ENCODE measurements at places on chromosomes 4 and X.

- DNase-seq: no peak
Measured at GRCh38 chrX:46693149-46693548, 65.8 kb downstream of the SLC9A7 start.

DNA sequence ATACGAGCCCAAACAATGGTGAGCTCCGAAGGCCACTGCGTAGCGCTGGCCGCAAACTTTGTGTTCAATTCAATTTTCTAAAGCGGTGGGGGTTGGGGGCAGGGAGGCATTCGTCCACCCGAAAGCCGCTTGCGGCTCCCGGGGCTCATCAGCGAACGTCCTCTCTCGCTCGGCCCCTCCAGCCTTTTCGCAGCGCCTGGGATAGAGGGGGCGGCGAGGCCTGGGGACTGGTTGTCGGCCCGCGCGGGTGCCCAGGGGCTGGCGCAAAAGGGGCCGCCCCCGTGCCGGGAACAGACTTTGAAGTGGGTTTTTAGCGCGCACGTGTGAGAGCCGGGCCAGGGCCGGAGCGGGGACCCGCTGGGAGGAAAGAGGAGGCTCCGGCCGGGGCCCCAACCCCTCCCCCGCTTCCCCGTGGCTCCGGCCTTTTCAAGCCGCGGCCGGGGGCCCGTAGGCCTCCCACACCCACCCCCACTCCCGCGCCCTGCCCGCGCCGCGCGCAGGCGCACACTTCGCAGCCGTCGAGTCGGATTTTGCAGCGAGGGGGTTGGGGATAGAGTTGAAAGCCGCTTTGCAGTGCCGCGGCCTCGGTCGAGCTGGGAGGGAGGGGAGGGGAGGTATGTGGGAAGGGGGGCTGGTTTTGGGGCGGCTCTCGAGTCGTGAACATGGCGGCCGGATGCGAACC is 8.3 kb downstream of the ZIC3 start:
- no peak for DNase-seq

DNA sequence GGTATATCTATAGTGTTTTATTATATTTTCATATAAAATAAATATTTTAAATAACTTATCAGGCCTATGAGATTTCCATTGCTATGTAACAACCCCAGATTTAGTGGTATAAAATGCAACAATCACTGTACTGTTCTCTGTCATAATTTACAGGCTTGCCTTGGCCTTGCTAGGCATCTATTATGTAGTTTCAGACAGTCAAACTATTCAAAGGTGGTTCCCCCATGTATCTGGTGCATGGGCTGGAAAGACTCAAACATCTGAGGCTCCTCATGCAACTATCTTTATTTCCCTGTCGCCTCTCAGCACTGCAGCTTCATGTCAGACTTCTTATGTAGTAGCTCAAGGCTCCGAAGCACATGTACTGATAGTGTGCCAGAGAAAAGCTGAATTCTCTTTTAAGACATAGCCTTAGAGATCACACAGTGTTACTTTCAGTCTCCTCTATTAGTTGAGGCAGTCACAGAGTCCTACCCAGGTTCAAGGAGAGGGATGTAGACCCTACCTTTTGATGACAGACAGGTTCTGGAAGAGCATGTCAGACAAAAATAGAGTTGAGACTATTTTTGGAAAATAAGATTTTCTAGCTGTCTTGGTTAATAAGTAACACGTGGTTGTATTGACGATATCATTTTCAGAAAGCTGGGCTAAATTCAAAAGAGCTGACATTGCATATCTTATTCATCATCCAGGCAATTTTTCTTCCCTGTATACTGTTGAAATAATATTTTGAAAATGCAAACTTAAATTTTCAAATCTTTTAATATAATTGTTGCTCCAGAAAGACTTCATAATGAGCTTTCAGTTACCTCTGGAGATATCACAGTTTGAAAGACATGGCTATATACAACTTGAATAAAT is 19.4 kb downstream of the MTTP start:
- no peak for DNase-seq

GRCh38 chrX:116317409-116317808 is 119.0 kb upstream of the SLC6A14 start:
- DNase-seq: no peak

DNA sequence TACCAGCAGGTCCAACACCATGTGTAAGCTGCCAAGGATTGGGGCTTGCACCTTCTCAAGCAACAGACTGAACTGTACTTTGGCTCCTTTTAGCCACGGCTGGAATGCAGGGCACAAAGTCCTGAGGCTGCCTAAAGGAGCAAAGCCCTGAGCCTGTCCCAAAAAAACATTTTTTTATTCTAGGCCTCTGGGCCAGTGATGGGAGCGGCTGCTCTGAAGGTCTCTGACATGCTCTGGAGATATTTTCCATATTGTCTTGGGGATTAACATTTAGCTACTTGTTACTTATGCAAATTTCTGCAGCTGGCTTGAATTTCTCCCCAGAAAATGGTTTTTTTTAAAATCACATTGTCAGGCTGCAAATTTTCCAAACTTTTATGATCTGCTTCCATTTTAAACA is 885.3 kb downstream of the GLUD2 start:
- DNase-seq: no peak

GRCh38 chr4:44629280-44629866 is 22.1 kb downstream of the YIPF7 start:
- peak; percentile 36 for DNase-seq

DNA sequence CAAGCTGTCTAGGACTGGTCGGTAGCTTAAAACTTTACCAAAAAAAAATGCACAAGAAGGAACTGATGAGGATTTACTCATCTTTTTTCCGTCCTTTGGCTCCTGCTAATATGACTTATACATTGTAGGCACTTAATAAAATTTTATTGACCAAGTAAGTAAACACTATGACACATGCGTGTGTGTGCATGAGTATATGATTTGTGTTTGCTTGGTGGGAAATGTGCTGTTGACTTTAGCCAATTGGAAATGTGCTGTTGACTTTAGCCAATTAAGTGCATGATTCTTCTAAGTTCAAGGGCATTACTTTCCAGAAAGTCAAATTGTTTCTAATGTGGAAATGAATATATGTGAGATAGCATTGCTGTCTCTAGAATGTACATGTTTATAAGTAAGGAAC is 78.3 kb downstream of the FIP1L1 start:
- DNase-seq: no peak

- DNase-seq: peak; percentile 14
Measured at GRCh38 chr4:56655209-56655626, 25.9 kb downstream of the HOPX start.

DNA sequence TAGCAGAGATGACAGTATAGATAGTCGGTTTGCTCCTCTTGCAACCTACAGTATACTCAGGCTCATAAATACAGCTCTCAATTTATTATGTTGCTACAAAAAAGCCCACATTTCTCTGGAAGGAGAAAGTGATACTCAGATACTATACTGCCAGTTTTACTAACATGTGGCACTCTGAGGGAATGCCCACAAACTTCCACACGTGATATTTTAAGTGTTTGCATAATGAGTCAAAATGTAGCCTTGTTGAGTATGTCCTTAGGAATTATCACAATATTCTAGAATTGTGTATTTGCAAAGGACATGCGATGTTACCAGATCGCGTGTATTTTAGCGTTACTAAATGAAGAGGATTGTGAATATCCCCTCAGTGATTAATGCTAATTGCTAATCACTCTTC is 929.1 kb downstream of the STIM2 start:
- DNase-seq: no peak

DNA sequence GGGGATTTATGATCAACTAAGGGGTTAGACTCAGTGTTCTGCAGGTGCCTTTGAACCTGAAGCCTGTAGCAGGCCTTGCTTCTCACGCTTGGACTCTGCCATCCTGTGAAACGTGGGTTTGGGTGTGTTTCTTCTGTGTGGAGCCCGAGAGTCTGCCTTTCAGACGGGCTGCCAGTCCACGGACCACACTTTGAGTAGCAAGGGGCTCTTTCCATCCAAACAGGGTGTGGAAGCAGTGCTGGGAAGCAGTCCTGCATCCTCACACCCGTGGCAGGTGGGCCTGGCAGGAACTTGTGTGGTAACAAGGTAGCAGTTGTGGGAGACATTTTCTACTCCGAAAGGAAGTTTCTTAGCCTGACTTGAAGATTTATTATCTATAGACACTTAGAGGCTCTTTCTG is 22.7 kb downstream of the RGS12 start:
- no peak for DNase-seq

- no peak for DNase-seq
Measured at GRCh38 chr4:84001876-84002569, 466.1 kb downstream of the GPAT3 start.

DNA sequence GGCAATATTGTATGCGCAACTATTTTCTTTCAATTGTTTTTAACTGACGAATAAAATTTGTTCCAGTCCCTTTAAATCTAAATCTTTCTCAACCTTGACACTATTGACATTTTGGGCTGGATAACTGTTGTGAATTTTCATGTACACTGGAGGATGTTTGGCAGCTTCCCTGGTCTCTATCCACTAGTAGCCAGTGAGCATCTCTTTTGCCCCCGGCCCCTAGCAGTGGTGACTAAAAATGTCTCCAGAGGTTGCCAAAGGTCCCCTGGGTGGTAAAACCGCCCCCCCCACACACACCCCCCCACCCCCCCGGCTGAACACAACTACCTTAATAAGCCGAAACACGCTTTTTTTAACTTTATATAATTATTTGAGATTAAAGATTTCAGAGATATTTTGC is 514 bp downstream of the FANCB start:
- peak; percentile 11 for DNase-seq

DNA sequence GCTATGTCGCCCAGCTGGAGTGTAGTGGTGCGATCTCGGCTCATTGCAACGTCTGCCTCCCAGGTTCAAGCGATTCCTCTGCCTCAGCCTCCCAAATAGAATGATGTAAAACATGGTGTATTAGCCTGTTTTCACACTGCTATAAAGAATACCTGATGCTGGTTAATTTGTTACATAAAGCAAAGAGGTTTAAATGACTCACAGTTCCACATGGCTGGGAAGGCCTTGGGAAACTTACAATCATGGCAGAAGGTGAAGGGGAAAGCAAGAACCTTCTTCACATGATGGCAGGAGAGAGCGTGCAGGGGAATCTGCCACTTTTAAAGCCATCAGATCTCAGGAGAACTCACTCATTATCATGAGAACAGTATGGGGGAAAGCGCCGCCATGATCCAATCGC is 1191.8 kb downstream of the ARAP2 start:
- DNase-seq: no peak

GRCh38 chrX:11619441-11619840 is 46.3 kb downstream of the ARHGAP6 start:
- no peak for DNase-seq

DNA sequence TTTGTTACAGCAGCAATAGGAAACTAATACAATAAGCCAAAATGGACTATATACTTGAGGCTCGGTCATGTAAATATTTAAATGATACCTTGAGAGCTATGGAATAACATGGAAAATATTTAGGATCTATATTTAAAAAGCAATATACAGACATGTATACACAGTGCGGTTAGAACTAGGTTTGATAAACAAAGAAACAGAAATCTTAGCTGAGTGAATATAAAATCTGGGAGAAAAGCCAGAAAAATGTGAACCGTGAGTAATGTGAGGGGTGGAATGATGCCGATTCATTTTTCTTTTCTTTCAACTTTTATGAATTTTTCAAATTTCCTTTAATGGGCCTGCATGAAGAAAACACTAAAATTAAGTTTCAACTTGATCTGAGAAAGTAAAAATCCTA is 104.1 kb downstream of the ATXN3L start:
- no peak for DNase-seq

DNA sequence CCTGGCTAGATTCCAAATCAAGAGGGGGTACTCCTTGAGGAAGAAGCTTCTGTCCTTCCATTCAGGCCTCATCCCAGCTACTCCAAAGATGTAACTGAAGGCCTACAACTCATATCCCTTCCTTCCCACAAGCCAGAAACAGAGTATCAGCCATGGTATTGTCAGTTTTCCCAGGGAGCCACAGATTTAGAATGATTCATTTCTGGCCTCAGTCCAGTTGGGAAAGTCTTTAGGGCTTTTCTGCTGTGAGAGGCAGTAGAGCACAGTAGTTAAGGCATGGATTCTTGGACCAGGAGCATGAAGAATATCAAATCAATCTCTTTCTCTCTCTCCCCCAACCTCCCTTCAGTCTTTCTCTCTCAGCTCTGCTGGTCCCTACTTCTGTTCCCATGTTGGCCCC is 505.0 kb downstream of the BCOR start:
- no peak for DNase-seq

GRCh38 chr4:13470379-13470778 is 13.8 kb downstream of the RAB28 start:
- DNase-seq: no peak

DNA sequence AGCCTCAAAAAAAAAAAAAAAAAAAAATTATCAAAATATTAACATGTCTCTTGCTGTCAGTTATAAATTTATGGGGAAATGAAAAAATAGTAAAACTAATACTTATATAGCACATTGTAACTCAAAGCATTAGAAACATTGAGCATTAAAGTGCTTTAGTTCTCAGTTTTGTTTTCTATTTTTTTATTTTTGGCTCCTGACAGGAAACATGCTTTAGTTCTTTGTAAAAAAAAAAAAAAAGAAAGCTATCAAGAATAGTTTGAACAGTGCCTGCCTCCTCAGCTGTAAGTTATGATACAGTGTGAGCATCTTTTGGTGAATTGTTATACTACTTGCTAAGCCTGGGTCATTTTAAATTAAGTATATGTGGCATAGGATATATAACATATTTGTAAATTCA is 5.1 kb upstream of the CENPC start:
- no peak for DNase-seq
